ENCODE measurements at places on chromosomes 1 and 21. TPM values are rescaled to one million over a fixed set of nuclear protein-coding genes. Genes with fewer than 3 reads are reported as not detected.

DNA sequence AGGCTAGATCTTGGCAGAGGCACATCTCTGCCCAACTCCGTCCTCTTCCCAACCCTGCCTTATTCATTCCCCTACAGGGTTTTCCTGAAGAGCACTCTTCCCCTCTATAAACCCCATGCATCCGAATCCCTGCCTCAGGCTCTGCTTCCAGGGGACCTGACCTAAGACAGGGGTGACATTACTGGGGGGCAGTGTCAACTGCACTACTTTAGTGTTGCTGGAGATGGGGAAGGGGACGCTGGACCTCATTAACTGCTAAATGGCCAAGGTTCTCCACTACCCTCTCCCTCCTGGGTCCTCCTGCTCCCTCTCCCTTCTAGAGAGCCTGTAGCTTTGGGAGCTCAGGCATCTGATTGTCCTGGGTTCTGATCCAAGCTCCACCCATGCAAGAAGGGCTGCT is 126.2 kb downstream of the GRIK3 start:
- DNase-seq, result no peak

- peak; percentile 70 for DNase-seq
Observed at GRCh38 chr1:225700164-225700821, 47.4 kb upstream of the ENAH start.

DNA sequence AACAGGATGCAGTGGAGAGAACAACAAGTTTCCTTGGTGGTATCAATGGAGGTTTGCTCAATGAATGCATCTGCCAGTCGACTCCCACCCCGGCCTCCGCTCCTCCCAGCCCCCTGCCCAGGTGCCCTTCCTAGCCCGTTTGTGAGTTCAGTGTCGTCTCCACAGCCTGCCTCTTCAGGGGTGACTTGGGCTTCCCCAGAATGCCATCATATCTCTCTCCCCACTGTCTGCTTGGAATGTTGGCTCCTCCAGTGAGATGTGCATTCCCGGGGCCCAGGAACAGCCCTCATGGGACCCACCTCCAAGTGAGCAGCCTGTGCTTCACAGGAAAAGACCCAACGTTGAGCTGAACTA is 30.5 kb downstream of the MATN1 start:
- DNase-seq, result no peak

GRCh38 chr1:202873026-202873425 is 15.9 kb downstream of the RABIF start:
- no peak for DNase-seq

DNA sequence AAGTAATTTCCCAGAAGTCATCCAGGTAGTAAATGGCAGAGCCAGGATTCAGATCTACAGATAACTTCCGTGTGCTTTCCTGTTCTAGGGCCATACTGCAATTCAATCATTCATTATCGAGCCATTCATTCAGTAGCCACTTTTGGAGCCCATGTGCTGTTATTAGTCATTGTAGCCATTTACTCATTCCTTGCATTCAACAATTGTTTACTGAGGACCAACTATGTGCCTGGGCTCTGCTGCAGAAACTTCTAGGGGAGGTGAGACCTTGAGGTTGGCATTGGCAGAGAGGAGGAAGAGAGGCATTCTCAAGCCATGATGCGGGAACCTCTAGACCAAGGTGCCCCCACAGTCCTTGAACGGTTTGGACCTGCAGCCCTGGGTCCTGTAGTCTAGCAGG is 27.9 kb downstream of the EPHB2 start:
- DNase-seq, result no peak

DNA sequence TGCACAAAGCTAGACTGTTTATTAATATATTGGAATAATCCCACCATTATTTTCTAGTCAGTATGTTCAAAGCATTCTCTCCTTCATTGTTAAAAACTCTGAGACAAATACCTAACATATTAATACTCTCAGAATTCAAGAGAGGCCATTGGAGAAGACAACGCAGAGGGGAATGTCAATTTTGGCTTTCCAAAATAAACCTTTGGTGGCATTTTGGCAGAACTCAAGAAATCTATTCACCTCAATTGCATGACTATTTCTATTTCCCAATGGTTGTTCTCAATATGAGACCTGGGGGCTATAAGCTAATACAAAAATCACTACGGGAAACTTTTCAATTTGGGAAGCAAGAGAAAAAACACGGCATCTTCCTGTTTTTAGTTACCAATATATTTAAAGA is 58.5 kb downstream of the RUSC1 start:
- no peak for DNase-seq

The UMODL1 gene
- 0.14 TPM for total RNA-seq

The SPATA21 gene
- total RNA-seq, result not detected

The KIF17 gene
- 12.6 TPM for total RNA-seq
